Epithelial cell of prostate (primary cell): ENCODE measurements at places on chromosomes 13 and 19.

GRCh38 chr13:77696006-77696878, 1.2 kb upstream of the SLAIN1 start:
- DNase-seq = no peak

DNA sequence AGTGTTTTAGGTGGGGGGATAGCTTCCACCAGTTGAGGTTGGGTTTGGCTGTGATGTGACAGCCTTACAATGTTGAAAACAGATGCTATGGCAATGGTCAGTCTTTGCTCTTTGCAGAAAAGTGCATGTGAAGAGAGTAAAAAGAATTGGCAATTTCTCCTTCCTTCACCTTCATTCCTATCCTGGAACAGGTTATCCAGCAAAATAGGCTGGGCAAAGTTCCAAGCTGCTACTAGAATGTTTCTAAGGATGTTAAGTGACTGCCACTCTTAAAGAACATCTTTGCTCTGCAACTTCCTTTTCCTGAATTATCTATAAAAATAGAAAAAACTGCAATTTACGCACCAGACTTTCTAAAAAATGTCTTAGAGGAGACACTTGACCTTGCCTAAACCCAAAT, 50.1 kb upstream of the MYCBP2 start:
- no peak for DNase-seq

DNA sequence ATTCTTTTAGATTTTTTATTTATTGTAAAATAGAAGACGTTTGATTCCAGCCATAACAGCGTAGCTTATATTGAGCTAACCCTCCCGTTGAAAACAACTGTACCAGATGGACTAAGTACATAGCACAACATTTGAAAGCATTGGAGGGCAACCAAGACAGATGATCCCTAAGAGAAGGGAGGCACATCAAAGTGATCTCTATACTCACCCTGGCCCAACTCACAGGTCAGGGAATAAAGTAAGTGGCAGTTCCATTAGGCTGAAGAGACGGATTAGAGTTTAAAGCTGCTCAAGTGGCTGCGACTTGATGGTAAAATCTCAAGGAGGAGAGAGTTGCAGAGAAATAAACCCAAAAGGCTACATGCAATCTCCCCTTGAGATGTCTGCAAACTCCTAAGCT, 65.1 kb upstream of the ITM2B start:
- DNase-seq = no peak

DNA sequence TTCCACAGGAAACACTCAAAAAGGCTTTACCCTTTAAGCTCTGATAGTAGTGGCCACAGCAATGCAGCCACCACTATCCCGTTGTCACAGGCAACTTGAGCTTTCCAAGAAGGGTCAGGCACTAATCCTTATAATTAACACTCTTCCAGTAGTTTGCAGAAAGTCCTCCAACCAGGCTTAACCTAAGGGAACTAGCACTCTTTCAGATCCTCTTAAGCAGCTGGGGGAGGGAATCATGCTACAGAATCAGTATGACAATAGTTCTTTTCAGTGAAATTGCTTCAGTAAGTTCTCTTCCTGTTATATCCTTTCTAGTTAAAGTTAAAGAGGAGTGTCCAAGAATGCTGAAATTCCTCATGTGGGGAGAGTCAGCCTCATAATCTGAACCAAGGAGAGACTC, 82.2 kb downstream of the TNFSF11 start:
- DNase-seq = no peak

GRCh38 chr13:105063676-105064075, 1471.8 kb downstream of the EFNB2 start:
- no peak for DNase-seq

DNA sequence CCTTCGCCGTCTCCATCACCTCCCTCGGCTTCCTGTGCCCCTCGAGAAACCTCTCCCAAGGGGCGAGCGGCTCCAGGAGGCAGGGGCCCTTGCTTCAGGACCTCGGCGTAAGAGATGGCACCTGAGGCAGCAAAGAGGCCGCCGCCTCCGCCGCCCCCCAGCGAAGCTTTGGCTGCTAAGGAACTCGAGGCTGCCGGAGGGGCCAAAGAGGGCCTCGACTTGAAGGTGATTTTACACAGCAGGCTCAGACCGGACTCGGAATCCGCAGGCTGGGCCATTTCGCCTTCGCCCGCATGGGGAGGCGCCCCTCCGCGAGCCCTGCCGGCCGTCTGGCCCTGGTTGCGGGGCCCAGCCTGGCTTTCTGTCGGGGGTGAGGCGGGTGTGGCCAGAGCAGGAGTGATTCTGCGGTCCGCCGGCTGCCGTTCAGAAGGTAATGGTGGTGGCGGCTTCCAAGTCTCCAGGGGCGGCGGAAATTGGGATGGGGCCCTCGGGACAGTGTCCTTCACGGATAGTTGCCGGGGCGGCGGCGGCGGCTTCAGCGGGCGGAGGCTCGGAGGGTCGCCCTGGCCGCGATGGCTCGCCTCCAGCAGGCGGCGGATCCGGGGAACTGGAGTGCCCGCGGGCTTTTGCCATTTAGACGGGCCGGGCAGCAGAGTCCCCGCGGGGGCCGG, 1.4 kb downstream of the GGN start:
- no peak for DNase-seq

DNA sequence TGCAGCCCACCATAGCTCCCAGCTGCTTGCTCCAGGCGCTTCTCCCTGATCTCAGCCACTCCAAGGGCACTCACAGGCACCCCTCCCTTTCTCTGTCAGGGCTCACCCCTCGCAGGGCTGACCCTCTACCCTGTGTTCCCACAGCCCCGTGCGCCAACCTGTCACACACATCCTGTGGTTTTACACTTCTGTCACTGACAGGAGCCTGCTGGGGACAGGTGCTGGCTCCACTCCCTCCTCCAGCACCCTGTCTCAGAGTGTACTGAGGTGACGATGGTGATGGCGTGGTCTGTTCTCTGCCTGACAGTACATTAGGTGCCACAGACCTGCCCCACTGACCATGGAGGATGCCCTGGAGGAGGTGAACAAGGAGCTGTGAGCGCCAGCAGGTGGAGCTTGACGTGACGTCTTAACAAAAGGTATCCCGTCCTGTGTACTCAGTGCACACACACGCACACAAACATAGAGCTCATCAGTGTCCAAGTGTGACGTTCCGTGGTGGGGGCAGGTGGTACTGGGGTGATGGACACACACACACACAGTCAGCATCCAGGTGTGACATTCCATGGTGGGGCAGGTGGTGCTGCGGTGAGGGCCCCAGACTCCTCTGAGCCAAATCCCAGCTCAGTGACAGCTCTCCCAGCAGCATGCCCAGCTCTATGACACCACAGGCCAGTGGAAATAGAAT, 20.9 kb downstream of the C19orf44 start:
- DNase-seq = no peak
